ENCODE measurements at places on chromosomes 11 and 22. TPM values are rescaled to one million over a fixed set of nuclear protein-coding genes. Genes with fewer than 3 reads are reported as not detected.

GRCh38 chr11:8321876-8322275 is 58.2 kb upstream of the LMO1 start:
- DNase-seq: no peak

- DNase-seq: no peak
These were observed 632.3 kb downstream of the TBC1D22A start for GRCh38 chr22:47394504-47395440.

DNA sequence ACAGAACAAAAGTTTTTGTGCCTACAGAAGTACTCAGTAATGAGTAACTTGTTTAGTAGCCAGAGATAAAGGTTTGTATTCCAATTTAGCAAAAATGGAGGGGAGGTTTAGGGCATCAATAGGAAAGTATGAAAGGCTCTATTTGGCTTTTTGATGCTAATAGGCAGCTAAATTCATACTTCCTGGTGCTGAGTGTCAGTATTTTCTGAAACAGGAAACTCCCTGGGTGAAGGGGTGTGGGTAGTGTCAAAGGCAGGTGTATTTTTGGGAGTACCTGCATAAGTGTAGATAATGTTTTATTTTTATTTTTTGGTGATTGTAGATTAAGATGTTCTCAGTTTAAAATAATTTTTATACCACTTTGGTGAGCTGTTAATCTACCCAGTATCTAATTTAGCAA is 29.3 kb upstream of the MMP7 start:
- no peak for DNase-seq

DNA sequence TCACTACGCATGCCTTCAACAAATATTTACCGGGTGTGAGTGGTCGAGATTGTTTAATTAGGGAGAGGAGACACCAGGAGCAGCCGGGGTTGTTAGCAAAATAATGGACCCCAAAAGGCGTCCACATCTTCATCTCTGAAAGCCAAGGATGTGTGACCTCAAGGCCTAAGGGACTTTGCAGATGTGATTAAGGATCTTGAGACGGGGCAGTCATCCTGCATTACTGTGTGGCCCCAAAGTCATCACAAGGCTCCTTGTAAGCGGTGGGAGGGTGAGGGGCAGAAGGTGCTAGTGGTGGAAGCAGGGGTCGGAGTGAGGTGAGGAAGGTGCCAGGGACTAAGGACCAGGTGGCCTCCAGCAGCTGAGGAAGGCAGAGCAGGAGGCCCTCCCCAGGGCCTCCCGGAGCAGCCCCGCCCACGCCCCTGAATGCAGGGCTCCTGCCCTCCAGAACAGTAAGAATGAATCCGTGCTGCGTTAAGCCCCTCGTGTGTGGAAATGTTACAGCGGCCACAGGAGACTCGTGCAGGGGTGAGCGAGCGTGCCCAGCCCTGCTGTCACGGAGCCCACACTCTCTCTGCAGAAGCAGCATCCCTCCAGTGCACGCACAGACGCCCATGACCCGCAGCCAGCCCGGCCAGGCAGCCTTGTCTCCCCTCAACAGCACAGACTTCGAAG is 83.5 kb downstream of the CELSR1 start:
- DNase-seq: no peak

DNA sequence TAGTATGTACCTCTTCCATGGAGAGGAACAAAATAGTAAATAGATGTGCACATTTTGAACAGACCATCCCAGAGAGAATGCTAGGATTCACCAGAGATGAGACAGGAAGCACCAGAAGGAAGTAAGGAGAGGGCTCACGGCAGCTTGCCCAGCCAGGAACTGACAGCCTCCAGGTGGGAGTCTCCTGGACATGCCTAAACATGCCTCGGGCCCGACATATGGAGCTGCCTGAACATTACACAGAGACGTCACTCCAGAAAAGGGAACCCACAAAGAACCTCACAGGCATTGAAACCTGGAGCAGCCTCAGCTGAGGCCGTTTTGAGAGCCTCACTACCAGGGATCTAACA is 67.4 kb downstream of the BRD1 start:
- DNase-seq: no peak

- no peak for DNase-seq
These were observed 1.3 kb upstream of the OR8D1 start for GRCh38 chr11:124315052-124315451.

DNA sequence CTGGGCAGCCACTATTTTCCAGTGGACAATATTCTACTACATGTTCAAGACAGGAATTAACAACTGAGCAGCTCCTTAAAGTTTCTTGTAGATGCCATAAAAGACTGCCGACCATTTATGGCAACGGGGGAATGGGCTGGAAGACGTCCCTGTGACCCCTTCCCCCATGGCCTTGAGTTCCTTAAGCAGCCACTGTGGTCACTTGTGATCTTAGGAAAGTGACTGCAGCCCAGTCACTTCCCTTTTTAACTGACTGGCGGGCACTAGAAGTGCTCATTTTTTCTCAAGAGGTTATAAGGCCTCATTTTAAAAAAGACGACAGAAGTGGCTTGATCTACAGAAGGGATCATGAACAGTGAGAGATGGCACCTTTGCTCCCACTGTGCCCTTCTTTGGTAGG is 153.2 kb upstream of the NARS2 start:
- DNase-seq: no peak

DNA sequence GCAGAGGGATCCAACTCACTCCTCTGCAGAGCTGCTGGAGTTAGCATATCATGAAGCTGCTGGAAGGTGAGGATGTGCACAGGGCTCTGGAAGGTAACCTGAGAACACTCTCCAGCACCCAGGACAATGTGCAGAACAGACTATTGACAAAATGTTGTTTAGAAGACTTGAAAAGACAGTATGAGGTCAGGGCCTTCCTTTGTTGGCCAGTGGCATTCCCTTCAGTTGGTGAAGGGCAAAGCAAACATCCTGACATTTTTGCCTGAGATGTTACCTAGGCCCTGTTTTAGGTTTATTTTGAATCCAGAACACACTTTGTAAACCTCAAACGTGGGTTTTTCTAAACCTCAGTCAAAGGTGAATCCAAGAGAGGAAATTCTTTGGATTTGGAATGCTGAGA is 67.8 kb downstream of the DEPDC5 start:
- no peak for DNase-seq

GRCh38 chr11:48109046-48109666 is 107.5 kb upstream of the OR4B1 start:
- DNase-seq: no peak

GRCh38 chr11:98710986-98711385 is 309.8 kb upstream of the CNTN5 start:
- no peak for DNase-seq

GRCh38 chr22:18980829-18981228 is 44.7 kb upstream of the PRODH start:
- no peak for DNase-seq

- no peak for DNase-seq
These were observed 6.2 kb downstream of the SC5D start for GRCh38 chr11:121298774-121299173.

GRCh38 chr11:109769858-109770257 is 323.3 kb upstream of the ZC3H12C start:
- no peak for DNase-seq

DNA sequence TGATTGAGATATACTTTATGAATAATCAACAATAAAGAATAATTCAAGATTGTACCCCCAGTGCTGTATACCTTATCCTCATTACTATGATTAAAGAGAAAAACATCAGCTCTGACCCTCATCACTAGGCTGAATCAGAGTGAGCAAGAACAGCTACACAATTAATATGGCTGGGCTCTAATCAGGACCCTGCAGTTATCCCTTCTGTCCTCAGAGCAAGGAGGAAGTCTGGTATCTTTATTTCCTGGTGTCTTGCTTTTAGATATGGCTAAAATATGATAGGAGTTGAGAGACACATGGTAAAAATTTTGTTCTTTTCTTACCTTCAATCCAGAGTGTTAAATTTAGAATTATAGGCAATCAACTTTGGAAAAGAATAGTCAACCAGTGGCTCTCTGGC is 28.6 kb upstream of the GAB2 start:
- DNase-seq: no peak

- DNase-seq: no peak
These were observed 35.3 kb upstream of the HORMAD2 start for GRCh38 chr22:30044881-30045493.

GRCh38 chr11:112590764-112591163 is 330.1 kb upstream of the PLET1 start:
- DNase-seq: no peak

DNA sequence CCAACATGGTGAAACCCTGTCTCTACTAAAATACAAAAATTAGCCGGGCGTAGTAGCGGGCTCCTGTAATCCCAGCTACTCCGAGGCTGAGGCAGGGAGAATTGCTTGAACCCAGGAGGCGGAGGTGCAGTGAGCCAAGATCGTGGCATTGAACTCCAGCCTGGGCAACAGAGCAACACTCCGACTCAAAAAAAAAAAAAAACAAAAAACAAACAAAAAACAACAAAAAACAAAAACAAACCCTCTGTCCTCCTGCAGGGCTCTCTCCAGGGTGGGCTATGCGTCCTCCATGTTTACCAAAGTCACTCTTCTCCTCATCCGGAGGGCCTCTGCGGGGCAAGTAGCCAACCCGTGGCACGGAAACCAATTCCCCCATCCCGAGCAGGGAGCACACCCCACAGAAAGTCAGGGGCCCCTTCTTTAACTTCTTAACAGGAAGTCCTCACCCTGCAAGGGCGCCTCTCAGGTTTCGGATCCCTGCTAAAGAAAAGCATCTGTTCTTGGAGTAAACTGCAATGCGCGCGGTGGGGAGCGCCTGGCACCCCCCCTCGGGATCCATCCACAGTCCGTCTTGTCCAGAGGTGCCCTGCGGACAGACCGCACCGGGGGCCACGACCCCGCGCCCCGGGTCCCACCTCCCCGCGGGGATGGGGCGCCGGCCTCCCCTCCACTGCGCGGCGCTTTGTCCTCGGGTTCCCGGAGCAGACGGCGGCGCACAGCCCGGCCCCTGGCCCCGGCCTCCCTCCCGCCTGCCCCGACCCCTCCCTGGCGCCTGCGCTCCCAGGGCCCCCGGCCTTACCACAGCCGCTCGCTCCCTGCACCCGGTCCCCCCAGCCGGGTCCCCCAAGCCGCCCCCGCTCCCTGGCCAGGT is 712 bp downstream of the CERK start:
- no peak for DNase-seq

PPME1 gene
- 19.8 TPM for polyA plus RNA-seq

SERPIND1 gene
- 0.11 TPM for polyA plus RNA-seq

ZFTA gene
- polyA plus RNA-seq: 10.3 TPM

ART1 gene
- 0.02 TPM for polyA plus RNA-seq

SLC22A9 gene
- 0.02 TPM for polyA plus RNA-seq

NAALAD2 gene
- 0.23 TPM for polyA plus RNA-seq

ROBO4 gene
- 3.7 TPM for polyA plus RNA-seq

DBX1 gene
- not detected for polyA plus RNA-seq

SMIM35 gene
- polyA plus RNA-seq: 0.09 TPM

APOA5 gene
- 0.07 TPM for polyA plus RNA-seq

TMEM121B gene
- 0.23 TPM for polyA plus RNA-seq

SCARF2 gene
- polyA plus RNA-seq: 1.3 TPM

MICAL3 gene
- polyA plus RNA-seq: 4.0 TPM

HPX gene
- 1.9 TPM for polyA plus RNA-seq

Measured in thymus (tissue), 14 donors.